Fibroblast of skin of abdomen (primary cell): ENCODE measurements at places on chromosomes 3 and 15.

GRCh38 chr15:39279311-39279710 lies 301.6 kb upstream of the THBS1 start:
- DNase-seq: peak; percentile 67

DNA sequence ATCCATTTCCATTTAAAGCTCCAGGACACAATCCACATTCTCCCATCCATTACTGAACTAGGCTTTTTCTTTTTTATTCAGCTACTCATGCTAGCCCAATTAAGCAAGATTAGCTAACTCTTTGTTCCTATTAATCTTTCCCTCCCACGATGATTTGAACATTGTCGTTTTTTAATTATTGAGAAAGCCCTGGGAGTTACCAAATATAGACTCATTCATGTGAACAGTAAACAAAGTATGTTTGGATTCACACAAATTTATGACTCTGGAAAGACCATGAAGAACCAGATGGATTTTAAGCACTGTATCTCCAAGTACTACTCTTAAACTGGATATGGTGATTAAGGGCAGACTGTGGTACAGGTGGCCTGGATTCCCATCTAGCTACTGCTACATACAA lies 82.2 kb downstream of the STRIT1 start:
- DNase-seq: peak; percentile 7

DNA sequence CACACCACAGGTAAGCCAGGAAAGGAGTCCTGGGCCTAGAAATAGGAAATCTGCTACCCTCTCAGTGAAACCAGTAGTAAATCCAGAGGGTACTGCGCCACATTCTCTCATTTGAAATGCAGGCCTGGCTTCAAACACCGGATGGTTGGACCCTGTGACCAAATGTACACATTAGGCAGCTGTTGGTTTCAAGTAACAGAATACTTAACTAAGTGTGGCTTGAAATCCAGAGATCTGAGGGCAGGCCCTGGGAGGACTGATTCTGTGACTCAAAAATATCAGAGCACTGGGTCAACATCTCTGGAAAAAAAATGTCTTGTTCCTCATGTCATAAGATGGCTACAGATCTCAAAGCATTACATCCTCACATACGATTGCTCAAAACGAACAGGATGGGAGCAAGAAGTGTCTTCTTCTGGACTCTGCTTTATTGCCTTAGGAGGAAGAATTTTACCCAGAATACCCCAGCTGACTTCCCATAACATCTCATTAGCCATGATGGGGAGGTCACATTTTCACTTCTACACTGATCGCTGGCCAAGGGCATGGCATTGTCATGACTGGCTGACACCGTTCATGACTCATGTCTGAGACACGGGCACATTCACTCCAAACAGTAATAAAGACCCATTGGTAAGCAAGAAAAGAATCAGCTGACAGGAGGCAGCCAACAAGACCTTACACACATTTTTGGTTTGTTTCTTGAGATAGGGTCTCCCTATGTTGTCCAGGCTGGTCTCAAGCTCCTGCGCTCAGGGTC lies 166.0 kb downstream of the ARRDC4 start:
- peak; percentile 17 for DNase-seq

GRCh38 chr3:67481126-67481525 lies 173.3 kb downstream of the SUCLG2 start:
- DNase-seq: no peak

GRCh38 chr3:47362701-47363100 lies 18.1 kb upstream of the PTPN23 start:
- DNase-seq: no peak

- no peak for DNase-seq
Observed at GRCh38 chr3:52896151-52896550, 1.2 kb downstream of the STIMATE start.

GRCh38 chr3:134106580-134106979 lies 76.9 kb upstream of the SLCO2A1 start:
- no peak for DNase-seq

DNA sequence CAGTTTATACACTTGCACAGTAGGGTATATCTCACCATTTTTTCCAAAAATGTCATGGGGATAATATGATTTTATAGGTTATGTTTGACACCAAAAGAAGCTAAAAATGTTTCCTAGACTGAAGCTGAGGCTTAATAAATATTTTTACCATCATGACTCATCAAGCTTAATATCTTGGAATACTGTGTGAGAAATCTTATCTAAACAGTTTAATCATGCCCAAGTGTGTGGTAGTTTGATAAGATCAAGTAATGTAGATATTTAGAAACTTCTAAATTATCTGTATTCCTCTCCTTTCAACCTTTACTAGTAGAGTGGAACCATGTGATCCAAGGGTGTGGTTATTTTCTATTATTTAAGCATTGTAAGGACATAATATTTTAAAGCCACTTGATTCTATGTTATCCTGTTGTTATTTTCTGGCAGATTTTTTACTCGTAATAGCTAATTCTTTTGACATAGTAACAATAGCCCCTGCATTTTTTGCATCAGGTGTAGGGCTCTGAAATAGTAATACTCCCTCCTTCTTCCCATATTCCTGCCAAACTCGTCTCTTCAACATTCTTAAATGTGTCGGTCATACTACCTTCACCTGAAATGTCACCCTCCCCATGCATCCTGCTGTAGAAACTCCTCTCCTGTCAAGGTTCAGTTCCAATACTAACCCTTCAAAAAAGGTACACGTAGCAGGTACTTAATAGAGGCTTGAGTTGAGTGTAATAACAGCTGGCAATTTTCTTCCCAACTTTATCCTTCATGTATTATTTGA lies 729.6 kb downstream of the NLGN1 start:
- no peak for DNase-seq

DNA sequence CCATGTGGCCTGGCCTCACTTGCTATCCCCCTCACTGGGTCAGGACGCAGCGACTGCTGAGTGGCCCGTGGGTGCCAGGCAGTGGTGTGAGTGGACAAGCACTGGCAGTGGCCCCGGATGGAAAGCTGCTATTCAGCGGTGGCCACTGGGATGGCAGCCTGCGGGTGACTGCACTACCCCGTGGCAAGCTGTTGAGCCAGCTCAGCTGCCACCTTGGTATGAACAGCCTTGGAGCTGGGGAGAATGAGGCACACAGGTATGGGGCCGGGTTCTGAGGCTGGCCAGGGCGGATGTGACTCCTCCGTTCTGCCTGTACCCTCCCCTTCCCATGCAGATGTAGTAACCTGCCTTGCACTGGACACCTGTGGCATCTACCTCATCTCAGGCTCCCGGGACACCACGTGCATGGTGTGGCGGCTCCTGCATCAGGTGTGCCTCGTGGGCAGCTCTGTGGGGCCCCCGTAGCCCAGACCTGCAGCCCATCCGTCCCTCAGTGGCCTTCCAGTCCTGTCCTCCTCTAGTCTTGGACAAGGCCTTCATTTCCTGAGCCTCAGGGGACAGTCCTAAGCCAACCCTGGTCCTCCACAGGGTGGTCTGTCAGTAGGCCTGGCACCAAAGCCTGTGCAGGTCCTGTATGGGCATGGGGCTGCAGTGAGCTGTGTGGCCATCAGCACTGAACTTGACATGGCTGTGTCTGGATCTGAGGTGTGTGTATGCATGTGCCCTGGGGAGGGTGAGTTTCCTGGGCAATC lies 28.2 kb downstream of the NBEAL2 start:
- no peak for DNase-seq

DNA sequence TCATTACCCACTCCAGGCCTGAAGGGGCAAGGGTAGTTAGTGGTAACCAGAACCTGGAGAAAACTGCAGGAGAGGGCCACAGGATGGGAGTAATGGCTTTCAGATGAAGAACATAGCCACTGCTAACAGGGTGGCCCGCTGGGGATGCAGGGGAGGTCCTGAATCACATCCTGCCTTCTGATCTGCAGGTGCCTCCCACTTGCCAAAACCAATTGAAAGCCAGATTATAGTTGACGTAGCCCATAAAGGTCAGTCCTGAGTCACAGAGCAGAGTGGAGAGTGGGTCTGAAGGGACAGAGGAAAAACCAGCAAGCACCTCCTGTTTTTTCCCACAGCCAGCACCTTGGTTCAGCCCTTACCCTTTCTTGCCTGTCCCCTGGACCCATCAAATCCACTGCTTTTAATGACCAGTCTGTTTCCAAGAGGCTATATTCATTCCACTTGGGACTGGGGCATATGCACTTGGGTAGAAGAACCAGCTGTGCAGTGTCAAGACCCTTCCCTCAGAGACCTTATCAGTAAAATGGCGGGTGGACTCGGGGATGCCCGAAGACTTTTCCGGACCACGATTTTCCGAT lies 646 bp upstream of the SLC35G2 start:
- peak; percentile 73 for DNase-seq
